ENCODE measurements at places on chromosomes 5 and 9.

GRCh38 chr9:108517651-108518365, 338.0 kb downstream of the ACTL7B start:
- no peak for DNase-seq

- DNase-seq = no peak
These were observed 155.0 kb upstream of the TSLP start for GRCh38 chr5:110916381-110917049.

DNA sequence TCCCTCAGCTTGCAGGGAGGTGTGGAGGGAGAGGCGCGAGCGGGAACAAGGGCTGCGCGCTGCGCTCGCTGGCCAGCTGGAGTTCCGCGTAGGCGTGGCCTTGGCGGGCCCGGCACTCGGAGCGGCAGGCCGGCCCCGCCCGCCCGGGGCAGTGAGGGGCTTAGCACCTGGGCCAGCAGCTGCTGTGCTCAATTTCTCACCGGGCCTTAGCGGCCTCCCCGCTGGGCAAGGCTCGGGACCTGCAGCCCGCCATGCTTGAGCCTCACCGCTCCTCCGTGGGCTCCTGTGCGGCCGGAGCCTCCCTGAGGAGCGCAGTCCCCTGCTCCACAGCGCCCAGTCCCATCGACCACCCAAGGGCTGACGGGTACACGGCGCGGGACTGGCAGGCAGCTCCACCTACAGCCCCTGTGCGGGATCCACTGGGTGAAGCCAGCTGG, 1516.4 kb downstream of the EFNA5 start:
- no peak for DNase-seq

- no peak for DNase-seq
These were observed 411.7 kb upstream of the SLC24A2 start for GRCh38 chr9:20200581-20200980.

GRCh38 chr5:151509231-151509630, 61.8 kb downstream of the SLC36A1 start:
- no peak for DNase-seq

DNA sequence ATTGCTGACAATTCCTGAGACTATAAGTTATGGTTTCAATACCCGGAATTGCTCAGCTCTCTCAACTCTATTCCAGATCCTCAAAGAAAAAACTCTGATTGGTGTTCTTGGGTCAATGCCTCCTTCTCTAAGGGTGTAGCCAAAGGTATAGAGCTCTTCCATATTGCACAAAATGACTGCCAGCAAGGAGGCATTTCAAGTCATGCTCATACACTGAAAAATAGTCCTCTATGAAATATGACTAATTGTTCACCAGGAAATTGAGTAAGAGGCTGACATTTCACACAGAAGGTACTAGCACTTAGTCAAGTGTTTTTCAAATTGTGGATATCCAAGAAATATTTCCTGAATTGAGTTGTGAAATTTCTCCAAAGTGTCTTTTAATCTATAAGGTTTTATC, 111.1 kb upstream of the KLF9 start:
- no peak for DNase-seq

DNA sequence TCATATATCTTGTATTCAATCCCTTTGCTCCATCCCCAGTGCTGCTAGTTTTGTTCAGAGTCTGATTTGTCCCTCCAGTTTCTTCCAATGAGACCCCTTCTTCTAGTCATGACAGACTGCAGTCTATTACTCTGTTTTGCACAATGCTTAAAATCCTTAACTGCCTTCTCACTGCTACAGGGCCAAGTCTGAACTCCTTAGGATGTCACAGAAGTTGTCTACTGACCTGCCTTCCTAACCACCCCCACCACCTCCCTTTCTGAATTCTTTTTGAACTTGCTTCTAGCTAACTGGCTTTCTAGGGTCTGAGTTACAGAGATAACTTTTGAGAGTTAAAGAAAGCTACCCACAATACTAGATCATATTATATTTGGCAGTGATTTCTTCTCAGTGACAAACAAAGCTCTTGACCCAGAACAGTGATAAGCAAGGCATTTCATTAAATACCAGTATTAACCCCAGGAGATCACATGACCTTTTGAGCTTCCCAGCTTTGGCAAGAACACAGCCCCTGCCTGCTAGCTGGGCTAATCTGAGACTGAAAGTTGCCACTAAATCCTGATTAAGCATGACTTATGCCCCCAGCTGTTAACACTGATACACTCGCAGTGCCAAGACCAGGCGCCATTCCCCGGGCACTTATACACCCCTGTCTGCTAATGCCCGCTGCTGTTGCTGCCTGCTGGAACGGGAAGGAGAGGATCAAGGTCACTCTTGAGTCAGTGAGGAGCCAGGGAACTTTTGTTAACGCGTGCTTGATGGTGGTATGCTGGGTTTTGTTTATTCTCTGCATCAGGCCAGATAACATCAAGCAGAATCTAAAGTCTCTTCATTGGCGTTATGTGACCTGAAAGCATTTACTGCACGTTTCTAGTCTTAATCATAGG, 36.4 kb upstream of the ADAMTSL1 start:
- no peak for DNase-seq
